ENCODE measurements at places on chromosomes 3 and 15. TPM values are rescaled to one million over a fixed set of nuclear protein-coding genes. Genes with fewer than 3 reads are reported as not detected.

AMIGO3 gene
- total RNA-seq = 1.4 TPM

POLQ gene
- total RNA-seq = 0.13 TPM

REC114 gene
- not detected for total RNA-seq

XCR1 gene
- total RNA-seq = not detected

ALG3 gene
- total RNA-seq = 41.2 TPM

SAMD7 gene
- not detected for total RNA-seq

ZNF860 gene
- 0.23 TPM for total RNA-seq

SENP8 gene
- 4.7 TPM for total RNA-seq
